ENCODE measurements at places on chromosomes 11 and 22.

DNA sequence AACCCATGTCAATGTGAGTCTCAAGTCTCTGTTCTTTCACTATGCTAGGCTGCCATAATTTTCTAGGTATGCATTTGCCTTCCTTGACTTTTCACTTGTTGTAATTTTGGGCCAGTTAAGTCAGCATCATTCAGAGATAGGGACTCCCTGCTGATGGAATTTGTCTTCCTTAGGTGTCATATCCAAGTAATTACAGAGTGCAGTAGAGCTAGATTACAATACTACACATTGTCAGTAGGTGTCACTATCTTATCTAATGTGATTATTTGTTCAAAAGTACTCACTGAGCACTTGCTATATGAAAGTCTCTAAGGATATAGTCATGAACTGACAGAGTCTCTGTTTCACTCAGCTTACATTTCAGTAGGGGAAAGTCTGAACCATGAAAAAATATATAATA lies 25.0 kb upstream of the SYN3 start:
- DNase-seq = no peak

- no peak for DNase-seq
Measured at GRCh38 chr11:14578541-14578956, 58.4 kb upstream of the PSMA1 start.

GRCh38 chr22:18077087-18077638 lies 627 bp upstream of the PEX26 start:
- no peak for DNase-seq

DNA sequence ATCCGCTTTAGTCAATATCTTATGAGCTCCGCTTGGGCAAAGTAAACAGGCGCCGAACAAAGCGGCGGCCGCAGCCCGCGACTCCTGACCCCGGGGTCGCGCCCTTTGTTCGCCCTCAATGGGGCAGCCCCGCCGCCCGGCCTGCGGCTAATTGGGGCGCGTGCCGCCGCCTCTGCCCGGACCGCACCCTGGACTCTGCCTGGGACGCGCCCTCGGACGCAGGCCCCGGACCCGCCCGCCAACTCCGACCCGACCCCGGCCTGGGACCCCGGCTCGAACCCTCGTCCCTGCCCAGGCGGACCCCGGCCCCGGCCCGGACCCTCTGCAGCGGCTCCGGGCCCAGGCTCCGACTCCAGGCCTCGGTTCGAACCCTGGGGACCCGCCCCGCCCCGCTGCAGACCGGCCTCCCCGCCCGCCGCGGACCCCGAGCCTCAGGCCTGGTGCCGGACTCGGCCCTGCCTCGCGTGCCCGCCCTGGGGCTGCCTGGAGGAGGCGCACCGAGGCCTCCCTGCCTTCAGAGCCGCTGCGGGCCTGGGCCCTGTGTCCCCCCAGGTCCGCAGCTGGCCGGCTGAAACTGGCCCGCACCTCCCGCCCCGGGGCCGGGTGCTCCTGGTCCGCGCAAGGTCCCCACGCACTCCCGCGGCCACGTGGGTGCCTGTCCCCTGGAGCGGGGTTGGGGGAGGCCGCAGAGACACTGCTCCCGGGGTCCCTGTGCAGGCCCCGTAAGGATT lies 84.7 kb upstream of the WNT7B start:
- peak; percentile 17 for DNase-seq
